Bronchial smooth muscle cell (primary cell): ENCODE measurements at places on chromosomes 13 and 19. TPM values are rescaled to one million over a fixed set of nuclear protein-coding genes. Genes with fewer than 3 reads are reported as not detected.

SLC27A5 gene
- total RNA-seq, result 10.1 and 14.0 TPM in 2 replicates

CERS1 gene
- 3.2 and 5.0 TPM in 2 replicates for total RNA-seq

ACER1 gene
- total RNA-seq, result 0.09 TPM in 1 of 2 replicates, not detected in the other

CLDN10 gene
- total RNA-seq, result not detected in 2 replicates

ZNF229 gene
- 18.0 and 32.2 TPM in 2 replicates for total RNA-seq

MEIOSIN gene
- not detected in 2 replicates for total RNA-seq

LRFN3 gene
- 1.4 and 1.6 TPM in 2 replicates for total RNA-seq

LRRC8E gene
- total RNA-seq, result 4.2 and 5.8 TPM in 2 replicates

BEST2 gene
- total RNA-seq, result under 0.01 TPM in 2 replicates

TEX26 gene
- total RNA-seq, result 0.32 TPM in 1 of 2 replicates, not detected in the other

CEACAM4 gene
- not detected in 2 replicates for total RNA-seq

CEACAM16 gene
- 0.09 TPM in 1 of 2 replicates, not detected in the other for total RNA-seq

ZNF211 gene
- 8.8 and 11.2 TPM in 2 replicates for total RNA-seq

SBK3 gene
- 0.16 TPM in 1 of 2 replicates, not detected in the other for total RNA-seq

EPS8L1 gene
- 0.47 and 0.52 TPM in 2 replicates for total RNA-seq

RUBCNL gene
- 1.4 and 3.5 TPM in 2 replicates for total RNA-seq

ZNF700 gene
- 5.5 and 6.9 TPM in 2 replicates for total RNA-seq

ZNF835 gene
- total RNA-seq, result 0.09 TPM in 1 of 2 replicates, not detected in the other

ZNF296 gene
- total RNA-seq, result not detected in 2 replicates

PRKACA gene
- 33.1 and 42.7 TPM in 2 replicates for total RNA-seq

NALCN gene
- total RNA-seq, result 0.34 and 0.95 TPM in 2 replicates
